ENCODE measurements at places on chromosomes 1 and 21.
A peak's percentile ranks its signal among the peaks of the same experiment; 100 is the strongest.

DNA sequence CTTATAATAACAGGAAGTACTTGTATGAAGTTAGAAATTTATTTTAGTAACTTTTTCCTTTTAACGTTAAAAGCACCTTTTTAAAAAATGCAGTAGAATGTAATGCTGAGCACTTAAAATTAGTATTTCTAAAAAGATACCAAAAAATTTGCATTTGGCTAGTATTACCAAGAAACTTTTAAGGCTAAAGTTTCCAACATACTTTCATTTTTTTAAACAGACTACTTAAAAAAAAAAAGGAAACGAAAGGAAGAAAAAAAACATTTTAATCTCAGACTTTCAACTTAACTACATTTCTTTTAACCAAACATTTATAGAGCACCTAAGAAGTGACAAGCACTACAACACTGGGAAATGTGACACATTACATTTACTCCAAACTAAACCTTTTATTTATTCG, 2.8 kb downstream of the ARID4B start:
- DNase-seq, result no peak

- DNase-seq, result peak; percentile 19
Measured at GRCh38 chr1:12521096-12521495, 96.9 kb downstream of the DHRS3 start.

- no peak for DNase-seq
Measured at GRCh38 chr1:172071746-172072145, 230.4 kb downstream of the DNM3 start.

DNA sequence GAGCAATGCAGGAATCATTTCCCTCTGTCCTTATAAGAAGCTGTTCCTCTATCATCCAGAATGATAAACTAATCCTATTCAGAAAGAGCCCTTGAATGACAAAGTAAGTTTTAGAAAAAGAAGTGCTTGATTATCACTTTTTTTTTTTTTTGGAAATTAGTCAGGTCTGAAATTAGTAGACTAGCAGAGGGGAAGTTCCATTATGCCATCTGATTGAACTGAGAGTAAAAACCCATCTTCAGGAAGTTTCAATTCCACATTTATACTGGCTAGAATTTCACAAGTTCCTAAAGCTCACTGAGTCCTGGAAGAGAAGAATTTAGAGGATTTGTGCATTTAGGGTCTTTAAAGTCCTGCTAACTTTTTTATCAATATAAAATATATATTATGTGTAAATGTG, 128.8 kb upstream of the COA6 start:
- DNase-seq, result no peak

Data from GM23248 (cell line).